ENCODE measurements at places on chromosomes 5 and 9. TPM values are rescaled to one million over a fixed set of nuclear protein-coding genes. Genes with fewer than 3 reads are reported as not detected.

Gene ZFAND5
- 154 TPM for total RNA-seq

Gene SIL1
- total RNA-seq = 35.6 TPM

Gene LRRC19
- total RNA-seq = not detected

Gene GNA14
- 10.6 TPM for total RNA-seq

Gene MEIKIN
- total RNA-seq = not detected

Gene HARS1
- 75.0 TPM for total RNA-seq

Gene EXOC3
- 43.9 TPM for total RNA-seq

Gene INSL4
- total RNA-seq = not detected

- peaks cover 64% of the 10 kb centered on the region for H3K36me3 ChIP-seq
- peak overlapping the region; percentile 42 for H3K4me3 ChIP-seq
- no peak overlapping the region for H3K27ac ChIP-seq
- H3K27me3 ChIP-seq = peaks cover 13% of the 10 kb centered on the region
- no peak for DNase-seq
Measured at GRCh38 chr9:131618071-131618479, 72.8 kb downstream of the PRRT1B start.

- peaks cover 7% of the 10 kb centered on the region for H3K36me3 ChIP-seq
- peaks cover 3% of the 10 kb centered on the region for H3K27me3 ChIP-seq
- no peak overlapping the region for H3K27ac ChIP-seq
- peaks cover 10% of the 10 kb centered on the region for H3K4me1 ChIP-seq
Measured at GRCh38 chr9:5652821-5653220, 23.9 kb downstream of the RIC1 start.

GRCh38 chr9:130565792-130566191 lies 13.6 kb upstream of the FUBP3 start:
- no peak overlapping the region for H3K27ac ChIP-seq
- no peaks in the 10 kb centered on the region for H3K36me3 ChIP-seq
- no peaks in the 10 kb centered on the region for H3K27me3 ChIP-seq
- no peak for DNase-seq
- H3K4me3 ChIP-seq = no peak overlapping the region
- peaks cover 9% of the 10 kb centered on the region for H3K4me1 ChIP-seq

GRCh38 chr5:177443144-177443983 lies 3.2 kb upstream of the PRR7 start:
- peaks cover 32% of the 10 kb centered on the region for H3K27me3 ChIP-seq
- H3K36me3 ChIP-seq = peaks cover 19% of the 10 kb centered on the region
- H3K27ac ChIP-seq = no peak overlapping the region
- no peak for DNase-seq
- peaks cover 12% of the 10 kb centered on the region for H3K4me1 ChIP-seq

- no peak overlapping the region for H3K27ac ChIP-seq
- peaks cover 28% of the 10 kb centered on the region for H3K4me1 ChIP-seq
- H3K27me3 ChIP-seq = peaks cover 15% of the 10 kb centered on the region
- DNase-seq = no peak
Measured at GRCh38 chr9:134403292-134403681, 77.0 kb downstream of the RXRA start.

GRCh38 chr5:137778772-137779564 lies 24.8 kb upstream of the HNRNPA0 start:
- H3K27ac ChIP-seq = no peak overlapping the region
- no peak for DNase-seq
- H3K4me1 ChIP-seq = peaks cover 13% of the 10 kb centered on the region
- H3K4me3 ChIP-seq = no peak overlapping the region
- H3K36me3 ChIP-seq = no peaks in the 10 kb centered on the region
- H3K27me3 ChIP-seq = no peaks in the 10 kb centered on the region

DNA sequence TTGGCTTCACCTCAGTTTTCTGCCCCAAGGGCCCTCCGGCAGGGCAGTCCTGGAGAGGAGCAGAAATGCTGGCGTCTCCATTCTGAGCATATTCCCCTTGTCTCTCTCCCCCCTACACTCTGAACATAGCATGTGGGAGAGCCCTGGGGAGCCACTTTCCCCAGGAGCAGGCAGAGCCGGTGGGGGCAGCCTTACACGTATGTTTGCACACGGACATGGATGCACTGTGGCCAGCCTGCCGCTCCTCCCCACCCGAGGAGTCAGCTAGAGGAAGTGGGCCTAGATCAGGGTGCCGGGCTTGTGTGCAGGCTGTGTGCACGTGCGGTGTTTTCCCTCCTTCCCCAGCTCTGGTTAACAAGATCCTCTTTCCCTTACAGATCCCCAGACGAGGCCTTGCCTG lies 25.4 kb upstream of the POMT1 start:
- DNase-seq = no peak
- no peaks in the 10 kb centered on the region for H3K4me1 ChIP-seq
- H3K27ac ChIP-seq = no peak overlapping the region
- peaks cover 25% of the 10 kb centered on the region for H3K27me3 ChIP-seq
- no peak overlapping the region for H3K4me3 ChIP-seq

GRCh38 chr9:109192732-109193361 lies 25.8 kb upstream of the FRRS1L start:
- no peaks in the 10 kb centered on the region for H3K36me3 ChIP-seq
- peak; percentile 51 for DNase-seq
- peaks cover 4% of the 10 kb centered on the region for H3K4me1 ChIP-seq

- no peak overlapping the region for H3K4me3 ChIP-seq
- no peak overlapping the region for H3K27ac ChIP-seq
- no peaks in the 10 kb centered on the region for H3K36me3 ChIP-seq
Measured at GRCh38 chr9:2418619-2419018, 203.0 kb upstream of the VLDLR start.

- H3K4me3 ChIP-seq = no peak overlapping the region
- no peaks in the 10 kb centered on the region for H3K4me1 ChIP-seq
- no peak overlapping the region for H3K27ac ChIP-seq
Measured at GRCh38 chr5:89584339-89584956, 701.5 kb upstream of the MEF2C start.

- no peak overlapping the region for H3K4me3 ChIP-seq
- no peaks in the 10 kb centered on the region for H3K4me1 ChIP-seq
- no peak overlapping the region for H3K27ac ChIP-seq
- no peaks in the 10 kb centered on the region for H3K27me3 ChIP-seq
Measured at GRCh38 chr5:143245929-143246561, 157.4 kb downstream of the NR3C1 start.

DNA sequence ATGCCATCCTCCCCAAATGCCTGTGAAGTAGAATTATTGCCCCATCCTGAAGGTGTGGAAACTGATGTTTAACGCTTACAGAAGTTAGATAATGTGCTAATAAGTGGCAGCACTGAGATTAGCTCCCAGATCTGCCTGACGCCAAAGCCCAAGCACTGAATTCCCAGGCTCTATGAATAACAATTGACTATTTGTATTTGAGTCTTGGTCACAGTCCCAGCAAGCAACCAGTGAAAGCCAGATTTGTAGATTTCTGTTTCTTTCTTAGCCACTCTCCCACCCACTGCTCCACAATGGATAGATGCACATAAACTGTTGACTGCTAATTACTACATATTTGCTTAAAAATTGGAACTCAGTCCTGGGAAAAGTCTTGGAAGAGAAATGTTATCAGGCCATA lies 34.4 kb downstream of the FAM240B start:
- H3K4me1 ChIP-seq = peaks cover 18% of the 10 kb centered on the region
- H3K4me3 ChIP-seq = no peak overlapping the region
- H3K27ac ChIP-seq = no peak overlapping the region

GRCh38 chr9:33177086-33177485 lies 9.9 kb upstream of the B4GALT1 start:
- no peak overlapping the region for H3K27ac ChIP-seq
- H3K4me3 ChIP-seq = no peak overlapping the region
- H3K27me3 ChIP-seq = no peaks in the 10 kb centered on the region

DNA sequence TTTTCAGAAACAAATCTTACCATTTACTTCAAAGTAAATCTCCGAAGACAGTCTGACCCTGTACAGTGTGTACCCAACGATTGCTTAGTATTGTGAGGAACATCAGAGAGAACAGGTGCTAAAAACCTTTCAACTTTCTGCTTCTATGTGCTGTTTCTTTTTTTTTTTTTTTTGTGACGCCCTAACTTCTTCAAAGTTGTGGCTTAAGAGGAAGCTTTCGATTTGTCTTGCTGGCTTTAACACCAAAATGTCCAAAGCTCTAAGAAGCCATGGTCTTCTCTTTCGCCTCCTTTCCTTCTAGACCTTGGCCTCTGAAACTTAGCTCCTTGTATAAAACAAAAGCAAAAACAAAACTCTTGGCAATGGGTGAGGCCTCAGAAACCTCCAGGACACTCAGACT lies 1.2 kb downstream of the TNFSF8 start:
- no peak overlapping the region for H3K4me3 ChIP-seq

DNA sequence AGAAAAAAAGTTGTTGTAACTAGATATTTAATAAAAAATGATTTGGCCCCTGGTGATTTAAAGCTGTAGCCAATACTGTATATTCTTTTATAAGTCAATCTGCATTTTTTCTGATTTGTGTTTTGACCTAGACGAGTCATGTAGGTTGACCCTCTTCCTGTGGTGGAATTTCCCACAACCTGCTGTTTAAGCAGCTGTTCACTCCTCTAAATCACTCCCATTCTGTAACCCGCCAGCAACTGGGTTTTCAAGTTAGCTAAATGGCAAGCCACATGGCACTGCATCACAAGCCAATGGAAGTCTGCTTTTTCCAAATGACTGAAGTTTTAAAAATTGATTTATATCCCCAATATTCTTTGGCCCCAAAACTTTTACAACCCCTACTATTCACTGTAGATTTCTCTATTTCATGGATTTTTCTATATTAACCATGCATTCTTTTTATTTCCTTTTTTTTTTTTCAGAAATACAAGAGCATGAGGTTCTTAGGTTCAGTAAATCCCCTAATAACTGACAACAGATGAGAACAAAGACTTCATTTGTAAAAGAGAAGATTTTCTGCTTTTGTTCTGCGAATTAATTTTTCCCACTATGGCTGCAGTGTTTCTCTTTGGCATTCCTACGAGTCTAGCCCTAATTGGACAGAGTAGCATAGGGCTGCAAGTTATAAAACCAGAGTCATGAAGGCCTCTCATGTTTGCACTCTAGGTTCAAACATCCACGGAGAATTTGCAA lies 184.5 kb upstream of the TLE4 start:
- H3K36me3 ChIP-seq = no peaks in the 10 kb centered on the region
- H3K27ac ChIP-seq = no peak overlapping the region
- H3K27me3 ChIP-seq = no peaks in the 10 kb centered on the region

DNA sequence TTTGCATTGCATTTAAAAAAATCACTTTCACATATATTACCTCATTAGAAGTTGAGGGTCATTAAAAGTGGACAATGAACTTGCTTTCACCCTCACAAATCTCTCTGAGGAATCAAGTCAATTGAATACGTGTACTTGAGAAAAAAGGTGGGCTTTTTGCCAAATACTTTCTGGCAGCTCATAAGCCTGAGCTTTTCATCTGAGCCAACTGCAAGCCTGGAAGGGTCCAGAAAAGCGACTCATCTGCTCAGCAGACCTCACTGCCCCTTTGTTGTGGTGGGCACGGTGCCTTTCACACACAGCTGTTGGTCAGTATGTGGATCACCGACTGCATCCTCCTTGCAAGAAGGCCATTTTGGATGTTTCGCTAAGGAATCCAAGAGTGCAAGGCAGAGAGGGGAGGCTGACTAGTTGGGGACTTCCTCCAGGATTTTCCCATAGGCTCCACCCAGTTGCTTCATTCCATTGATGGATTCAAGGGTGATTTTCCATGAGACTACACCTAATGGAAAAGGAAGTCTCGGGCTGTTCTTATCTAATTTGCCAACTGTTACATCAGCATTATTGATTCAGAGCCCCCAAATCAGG lies 564.7 kb downstream of the PDE4D start:
- no peaks in the 10 kb centered on the region for H3K36me3 ChIP-seq
- H3K4me1 ChIP-seq = no peaks in the 10 kb centered on the region
- DNase-seq = no peak
- no peak overlapping the region for H3K4me3 ChIP-seq
- no peaks in the 10 kb centered on the region for H3K27me3 ChIP-seq

DNA sequence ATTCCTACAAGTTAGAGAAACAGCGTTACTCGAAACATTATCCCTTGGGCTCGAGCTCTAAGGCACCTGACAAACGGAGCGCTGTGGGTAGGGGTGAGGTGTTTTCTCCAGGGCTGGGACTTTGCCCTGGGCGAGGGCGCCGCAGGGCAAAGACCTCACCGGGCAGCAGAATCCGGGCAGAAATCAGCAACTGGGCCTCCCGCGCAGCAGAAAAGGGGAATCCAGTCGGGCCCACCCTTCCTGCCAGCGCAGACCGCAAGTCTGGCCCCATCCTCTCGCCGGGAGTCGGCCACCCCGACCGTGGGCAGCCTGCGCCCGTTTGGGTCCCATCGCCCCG lies 430 bp upstream of the MSH3 start:
- peaks cover 23% of the 10 kb centered on the region for H3K4me1 ChIP-seq
- peaks cover 13% of the 10 kb centered on the region for H3K36me3 ChIP-seq
- DNase-seq = peak; percentile 9
- no peaks in the 10 kb centered on the region for H3K27me3 ChIP-seq
- peak overlapping the region; percentile 89 for H3K4me3 ChIP-seq
- peak overlapping the region; percentile 18 for H3K27ac ChIP-seq

GRCh38 chr9:20426019-20426418 lies 196.3 kb downstream of the MLLT3 start:
- H3K27ac ChIP-seq = no peak overlapping the region
- H3K36me3 ChIP-seq = no peaks in the 10 kb centered on the region
- DNase-seq = no peak
- H3K4me1 ChIP-seq = no peaks in the 10 kb centered on the region

DNA sequence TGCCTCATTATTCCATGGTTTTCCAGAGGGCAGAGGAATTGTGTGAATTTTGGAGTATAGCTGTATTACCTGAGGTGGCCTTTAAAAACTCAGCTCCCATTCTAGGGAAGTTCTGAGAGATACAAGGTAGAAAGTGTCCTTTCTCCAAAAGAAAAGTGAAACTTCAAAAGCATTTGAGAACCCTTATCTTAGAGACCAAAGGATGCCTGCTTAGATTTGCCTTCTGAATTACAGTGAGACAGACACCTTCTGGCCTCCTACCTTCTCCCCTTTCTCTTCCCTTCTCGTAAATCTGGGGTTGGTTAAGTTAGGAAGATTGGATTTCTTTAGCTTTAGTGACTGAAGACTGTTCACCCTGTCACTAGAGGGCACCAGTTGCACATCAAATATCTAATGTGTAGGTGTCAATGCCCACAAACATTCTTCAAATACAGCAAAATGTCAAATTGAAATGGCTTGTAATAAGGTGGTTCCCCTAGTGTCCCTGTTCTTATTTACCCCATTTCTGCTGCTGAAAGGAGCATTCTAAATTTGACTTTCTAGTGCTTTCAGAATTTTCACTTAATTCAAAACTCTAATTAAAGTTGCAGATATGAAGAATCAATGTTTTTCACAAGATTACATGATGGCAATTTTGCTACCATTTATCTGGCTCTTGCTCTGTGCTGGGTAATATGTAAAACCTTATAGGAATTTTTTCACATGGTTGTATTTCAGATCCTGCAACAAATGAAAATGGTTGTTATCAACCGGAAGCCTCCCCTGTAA lies 46.7 kb downstream of the PRRC1 start:
- no peak overlapping the region for H3K27ac ChIP-seq
- no peak overlapping the region for H3K4me3 ChIP-seq
- H3K4me1 ChIP-seq = peaks cover 6% of the 10 kb centered on the region
- no peaks in the 10 kb centered on the region for H3K36me3 ChIP-seq
- H3K27me3 ChIP-seq = peaks cover 2% of the 10 kb centered on the region

- peaks cover 31% of the 10 kb centered on the region for H3K4me1 ChIP-seq
- peaks cover 7% of the 10 kb centered on the region for H3K36me3 ChIP-seq
- DNase-seq = no peak
- H3K27me3 ChIP-seq = peaks cover 26% of the 10 kb centered on the region
- H3K4me3 ChIP-seq = no peak overlapping the region
- H3K27ac ChIP-seq = no peak overlapping the region
Measured at GRCh38 chr9:129494113-129494789, 126.7 kb downstream of the C9orf50 start.

GRCh38 chr5:147547730-147548129 lies 37.9 kb upstream of the DPYSL3 start:
- H3K4me1 ChIP-seq = peaks cover 19% of the 10 kb centered on the region
- H3K4me3 ChIP-seq = no peak overlapping the region
- no peak for DNase-seq
- H3K27me3 ChIP-seq = no peaks in the 10 kb centered on the region
- H3K36me3 ChIP-seq = no peaks in the 10 kb centered on the region
- no peak overlapping the region for H3K27ac ChIP-seq

Measured in endothelial cell (in vitro differentiated cells).